Tibial artery (tissue), 4 donors: ENCODE measurements at places on chromosomes 1 and 21.
A peak's percentile ranks its signal among the peaks of the same experiment; 100 is the strongest.

GRCh38 chr1:22711071-22711470 is 432 bp downstream of the EPHB2 start:
- DNase-seq, result no peak

GRCh38 chr1:109399326-109399957 is 1.7 kb upstream of the SORT1 start:
- DNase-seq, result no peak

GRCh38 chr1:36366091-36366661 is 19.5 kb downstream of the STK40 start:
- no peak for DNase-seq

DNA sequence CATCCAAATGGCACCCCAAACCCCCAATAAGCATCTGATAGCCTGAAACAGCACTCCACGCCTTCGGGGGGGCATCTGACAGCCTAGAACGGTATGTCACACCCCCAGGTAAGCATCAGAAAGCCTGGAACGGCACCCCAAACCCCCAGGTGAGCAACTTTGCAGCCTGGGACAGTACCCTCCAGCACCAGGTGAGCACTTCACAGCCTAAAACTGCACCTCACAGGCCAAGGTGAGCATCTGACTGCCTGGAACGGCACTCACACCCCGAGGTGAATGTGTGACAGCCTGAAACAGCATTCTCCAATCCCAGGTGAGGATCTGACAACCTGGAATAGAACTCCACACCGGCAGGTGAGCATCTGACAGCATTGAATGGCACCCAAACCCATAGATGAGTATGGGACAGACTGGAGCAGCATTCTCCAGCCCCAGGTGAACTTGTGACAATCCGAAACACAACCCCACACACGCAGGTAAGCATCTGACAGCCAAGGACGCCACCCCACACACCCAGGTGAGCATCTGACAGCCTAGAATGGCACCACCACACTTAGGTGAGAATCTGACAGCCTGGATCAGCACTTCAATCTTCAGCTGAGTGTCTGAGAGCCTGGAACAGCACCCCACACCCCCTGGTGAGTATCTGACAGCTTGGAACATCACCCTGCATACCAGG is 18.3 kb upstream of the MMEL1 start:
- no peak for DNase-seq

DNA sequence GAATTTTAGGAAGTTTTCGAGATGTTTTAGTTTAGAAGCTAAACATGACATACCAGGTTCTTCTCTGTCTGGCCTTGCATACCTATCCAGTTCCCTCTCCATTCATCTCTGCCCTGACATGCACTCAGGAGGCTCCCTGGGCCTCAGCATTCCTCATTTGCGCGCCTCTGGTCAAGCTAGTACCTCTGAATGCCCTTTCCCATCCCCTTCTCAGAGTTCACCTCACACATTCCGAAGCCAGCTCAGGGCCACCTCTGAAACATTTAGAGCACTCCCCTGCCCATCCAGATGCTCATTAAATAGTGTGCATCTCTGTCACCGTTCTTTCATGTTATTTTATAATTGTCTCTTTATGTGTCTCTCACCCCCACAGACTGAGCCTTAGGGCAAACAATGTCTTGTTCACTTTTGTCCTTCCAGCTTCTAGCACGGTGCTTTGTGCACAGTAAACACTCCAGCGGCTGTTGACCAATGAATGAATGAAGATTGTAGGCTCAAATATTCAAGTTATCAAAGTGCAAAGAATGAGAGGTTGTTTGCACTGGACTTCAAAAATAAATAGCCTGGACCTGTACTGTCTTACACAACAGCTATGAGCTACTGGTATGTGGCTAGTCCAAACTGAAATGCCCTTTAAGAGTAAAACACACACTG is 1.2 kb upstream of the DHCR24 start:
- DNase-seq, result no peak

DNA sequence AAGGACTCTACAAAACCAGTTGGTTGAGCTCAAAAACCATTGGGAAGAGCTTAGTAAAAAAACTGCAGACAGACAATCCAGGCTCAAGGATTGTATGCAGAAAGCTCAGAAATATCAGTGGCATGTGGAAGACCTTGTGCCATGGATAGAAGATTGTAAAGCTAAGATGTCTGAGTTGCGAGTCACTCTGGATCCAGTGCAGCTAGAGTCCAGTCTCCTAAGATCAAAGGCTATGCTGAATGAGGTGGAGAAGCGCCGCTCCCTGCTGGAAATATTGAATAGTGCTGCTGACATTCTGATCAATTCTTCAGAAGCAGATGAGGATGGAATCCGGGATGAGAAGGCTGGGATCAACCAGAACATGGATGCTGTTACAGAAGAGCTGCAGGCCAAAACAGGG is 104.0 kb upstream of the BMP8A start:
- DNase-seq, result no peak

- no peak for DNase-seq
Measured at GRCh38 chr1:32289256-32289655, 2.6 kb upstream of the HDAC1 start.

- no peak for DNase-seq
Measured at GRCh38 chr1:87880764-87881163, 552.1 kb downstream of the LMO4 start.

DNA sequence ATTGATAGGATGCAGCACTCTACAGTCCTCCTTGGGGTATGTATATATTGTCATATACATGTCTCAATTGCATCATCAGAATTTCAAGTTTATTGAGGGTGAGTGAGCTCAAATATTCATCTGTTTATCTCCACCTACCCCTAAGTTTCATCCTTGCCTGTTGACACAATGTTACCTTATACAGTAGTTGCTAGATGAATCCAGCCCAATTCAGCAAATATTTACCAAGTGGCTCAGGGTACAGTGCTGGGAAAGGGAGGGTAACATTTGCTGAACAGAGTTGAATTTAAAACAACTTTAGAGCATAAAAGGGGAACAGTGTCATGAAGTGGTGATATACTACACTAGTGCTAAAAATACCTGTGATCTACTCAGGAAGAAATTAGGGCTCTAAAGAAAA is 14.4 kb downstream of the ELAVL4 start:
- DNase-seq, result no peak

- no peak for DNase-seq
Measured at GRCh38 chr1:77565321-77565720, 117.1 kb downstream of the ZZZ3 start.

DNA sequence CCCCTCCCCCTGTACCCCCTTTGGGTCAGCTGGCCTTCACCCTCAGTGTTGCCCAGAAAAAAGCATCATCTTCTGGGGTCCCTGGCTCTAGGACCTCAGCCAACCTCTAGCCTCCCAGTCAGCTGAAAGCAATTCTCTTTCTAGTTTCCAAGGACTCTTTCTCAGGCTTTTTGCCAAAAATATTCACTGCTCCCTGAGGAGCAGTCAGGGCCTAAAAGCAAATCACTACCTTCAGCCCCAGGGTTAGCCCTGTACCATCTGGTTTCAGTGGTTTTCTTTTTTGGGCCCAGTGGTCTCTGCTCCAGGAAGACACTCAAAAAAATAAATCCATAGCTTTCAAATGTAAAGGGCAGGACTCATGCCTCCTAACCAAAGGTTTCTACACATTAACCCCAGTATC is 3.1 kb upstream of the LMOD1 start:
- DNase-seq, result no peak

GRCh38 chr1:229203030-229203751 is 67.7 kb upstream of the RAB4A start:
- DNase-seq, result no peak

DNA sequence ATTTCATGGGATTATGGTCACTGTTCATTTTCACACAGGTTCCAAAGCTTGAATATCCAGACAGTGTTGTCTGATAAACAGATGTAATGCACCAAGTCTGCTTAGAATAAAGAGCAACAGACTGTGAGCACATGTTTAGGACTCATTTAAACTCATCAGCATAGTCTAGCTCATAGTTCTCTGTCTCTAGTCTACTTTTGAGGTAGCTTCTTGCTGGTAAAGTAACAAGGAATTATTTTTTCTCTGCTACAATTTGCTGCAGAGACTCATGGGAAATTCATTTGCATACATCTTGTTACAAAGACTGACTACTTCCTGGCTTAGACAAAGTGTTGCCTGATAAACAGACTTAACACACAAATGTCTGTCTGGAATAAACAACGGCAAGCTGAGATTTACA is 187.2 kb downstream of the NFIA start:
- no peak for DNase-seq

- no peak for DNase-seq
Measured at GRCh38 chr1:86933562-86934377, 19.3 kb downstream of the HS2ST1 start.

- DNase-seq, result no peak
Measured at GRCh38 chr1:7326366-7326765, 444.7 kb upstream of the VAMP3 start.

- no peak for DNase-seq
Measured at GRCh38 chr21:31550070-31550469, 109.4 kb upstream of the SOD1 start.

DNA sequence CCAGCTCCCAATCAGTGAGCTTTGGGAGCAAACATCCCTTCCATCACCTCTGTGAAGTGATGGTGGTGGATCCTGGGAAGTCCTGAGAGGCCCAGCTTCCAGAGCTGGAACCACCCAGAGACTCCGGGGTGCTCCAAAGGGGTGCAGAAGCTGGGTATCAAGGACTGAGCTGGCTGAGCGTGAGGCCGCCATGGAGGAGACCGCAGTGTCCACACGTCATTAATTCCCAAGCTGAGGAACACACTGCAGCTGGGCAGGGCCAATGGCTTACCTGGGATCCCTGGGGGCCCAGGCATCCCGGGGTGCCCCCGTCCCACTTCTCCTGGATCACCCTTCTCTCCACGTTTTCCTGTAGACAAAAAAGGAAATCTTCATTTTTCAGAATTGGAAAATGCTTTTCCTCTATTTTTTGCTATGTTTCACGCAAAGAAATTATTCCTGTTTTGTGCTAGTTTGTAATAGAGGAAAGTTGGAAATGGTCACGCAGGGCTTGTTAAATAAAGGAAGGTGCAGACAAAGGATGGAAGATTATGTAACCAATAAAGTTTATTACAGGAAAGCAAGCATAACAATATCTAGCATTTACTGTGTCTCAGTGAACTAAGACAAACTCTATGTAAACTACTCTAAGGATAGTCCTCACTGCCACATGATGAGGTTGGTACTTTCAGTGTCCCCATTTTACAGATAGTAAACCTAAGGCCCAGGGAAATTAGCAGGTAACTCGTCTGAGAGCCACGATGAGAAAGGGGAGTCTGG is 15.4 kb downstream of the COL9A2 start:
- DNase-seq, result no peak

DNA sequence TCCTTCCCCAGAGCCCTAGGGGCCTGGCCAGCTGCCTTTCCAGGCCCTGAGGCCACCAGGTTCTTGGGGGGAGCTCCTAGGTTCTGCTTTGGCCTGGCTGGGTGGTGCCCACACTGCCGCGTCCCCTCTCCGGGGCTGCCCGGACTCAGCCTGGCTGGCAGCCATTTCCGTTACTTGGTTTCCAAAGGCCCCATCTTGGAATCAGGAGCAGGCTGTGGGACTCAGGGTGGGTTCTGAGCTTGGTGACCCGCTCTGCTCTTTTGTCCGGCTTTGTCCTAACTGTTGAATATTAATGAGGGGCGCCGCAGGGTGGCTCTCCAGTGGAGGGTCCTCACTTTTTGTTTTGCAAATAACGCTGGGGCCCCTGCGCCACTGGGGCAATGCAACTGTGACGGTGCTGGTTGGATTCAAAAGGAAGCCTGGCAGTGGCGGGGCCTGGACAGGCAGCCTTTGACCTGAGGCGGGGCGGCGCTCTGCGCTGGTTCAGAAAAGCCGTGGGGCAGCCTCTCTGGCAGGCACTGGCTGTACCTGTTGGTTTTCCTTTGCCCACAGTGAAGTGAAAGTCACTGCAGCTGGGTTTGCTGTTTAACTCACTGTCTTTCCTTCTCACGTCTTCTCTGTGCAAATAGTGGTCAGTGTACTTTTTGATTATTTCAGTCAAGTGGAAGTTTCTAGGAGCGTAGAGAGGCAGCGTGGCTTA is 20.2 kb downstream of the SKI start:
- DNase-seq, result peak; percentile 23

- DNase-seq, result no peak
Measured at GRCh38 chr1:231866392-231867331, 240.1 kb downstream of the DISC1 start.

- DNase-seq, result peak; percentile 71
Measured at GRCh38 chr1:163069142-163069541, at the start of gene RGS4. TSS of gene RGS4 (plus strand) at chr1:163069361. CDS start at chr1:163069485, 124 bp downstream.

DNA sequence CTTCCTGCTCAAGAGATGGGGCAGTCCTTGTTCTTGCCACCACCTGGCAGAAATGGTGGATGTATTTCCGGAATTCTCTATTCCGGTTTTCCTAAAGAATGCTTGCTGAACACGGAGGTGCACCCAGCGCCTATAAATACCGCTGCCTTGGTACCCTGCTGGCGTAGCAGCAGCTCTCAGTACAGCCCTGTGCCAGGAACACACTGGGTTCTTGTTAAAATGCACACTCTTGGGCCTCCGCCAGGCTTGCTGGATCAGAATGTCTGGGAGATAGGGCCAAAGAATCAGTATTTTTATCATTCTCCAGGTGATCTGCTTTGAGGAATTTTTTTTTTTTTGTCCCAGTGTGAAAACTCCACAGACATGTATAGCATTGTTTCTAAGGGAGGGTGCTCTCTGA is 54.2 kb downstream of the IGSF5 start:
- DNase-seq, result no peak

- DNase-seq, result no peak
Measured at GRCh38 chr1:198197285-198197684, 40.5 kb downstream of the NEK7 start.

GRCh38 chr1:12075195-12076114 is 12.4 kb downstream of the TNFRSF8 start:
- DNase-seq, result no peak

GRCh38 chr1:47208374-47208850 is 18.6 kb upstream of the PDZK1IP1 start:
- no peak for DNase-seq

DNA sequence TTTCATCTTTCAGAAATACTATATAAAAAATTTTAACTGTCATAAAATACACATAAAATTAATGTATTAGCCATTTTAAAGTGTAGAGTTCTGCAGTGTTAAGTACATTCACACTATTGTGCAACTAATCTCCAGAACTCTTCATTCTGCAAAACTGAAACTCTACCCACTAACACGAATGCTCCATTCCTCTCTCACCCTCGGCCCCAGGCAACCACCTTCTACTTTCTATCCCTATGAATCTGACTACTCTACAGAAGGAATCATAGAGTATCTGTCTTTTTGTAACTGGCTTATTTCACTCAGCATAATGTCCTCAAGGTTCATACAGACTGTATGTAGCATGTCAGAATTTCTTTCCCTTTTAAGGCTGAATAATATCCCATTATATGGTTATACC is 43.4 kb downstream of the LTN1 start:
- no peak for DNase-seq

- DNase-seq, result peak; percentile 76
Measured at GRCh38 chr1:25651824-25652741, 35.5 kb downstream of the MAN1C1 start.

GRCh38 chr1:64508629-64509028 is 38.7 kb downstream of the CACHD1 start:
- no peak for DNase-seq
